Urothelium cell line (cell line): ENCODE measurements at places on chromosomes 4 and X.

DNA sequence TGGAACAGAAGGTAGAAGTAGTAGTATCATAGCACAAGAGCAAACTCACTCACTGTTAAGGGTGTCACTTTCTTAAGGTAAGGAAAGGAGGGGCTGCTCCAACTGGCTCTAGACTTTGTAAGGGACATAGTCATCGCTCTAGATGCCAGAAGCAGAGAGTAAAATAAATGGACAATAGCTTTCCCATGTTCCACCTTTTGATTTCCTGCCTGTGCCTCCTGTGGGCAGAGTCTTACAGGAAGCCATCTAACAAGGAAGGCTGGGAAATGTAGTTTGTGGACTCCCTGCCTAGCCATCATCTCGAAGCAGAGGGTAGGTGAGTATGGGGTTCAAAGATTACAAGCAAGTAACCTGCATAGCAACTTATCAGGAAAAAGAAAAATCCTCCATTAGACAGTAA, 1.7 kb upstream of the METTL14 start:
- DNase-seq, result peak; percentile 31

GRCh38 chr4:121692261-121692660, 4.5 kb downstream of the ANXA5 start:
- no peak for DNase-seq

DNA sequence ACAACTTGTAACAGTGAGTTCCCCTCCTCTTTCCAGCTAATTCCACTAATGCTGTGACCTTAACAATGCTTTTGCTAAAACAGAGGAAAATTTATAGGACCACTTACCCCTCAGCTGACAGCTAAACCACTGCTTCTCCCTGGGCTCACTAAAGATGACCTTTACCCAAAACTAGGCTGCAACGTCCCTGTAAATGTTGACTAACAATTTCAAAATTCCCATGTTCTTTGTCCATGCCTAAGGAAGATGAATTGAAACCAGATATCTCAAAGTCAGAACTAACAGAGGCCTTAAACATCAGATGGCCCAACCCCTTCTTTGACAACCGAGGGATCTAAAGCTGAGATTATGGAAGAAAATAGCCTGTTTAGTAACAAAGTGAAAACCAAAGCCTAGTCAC, 32.5 kb downstream of the AFAP1 start:
- DNase-seq, result no peak

- peak; percentile 64 for DNase-seq
These were observed at the start of gene PNPLA4 for GRCh38 chrX:7927259-7928167. TSS of gene PNPLA4 (minus strand) at chrX:7927413. CDS start at chrX:7926119, 1,294 bp downstream.

DNA sequence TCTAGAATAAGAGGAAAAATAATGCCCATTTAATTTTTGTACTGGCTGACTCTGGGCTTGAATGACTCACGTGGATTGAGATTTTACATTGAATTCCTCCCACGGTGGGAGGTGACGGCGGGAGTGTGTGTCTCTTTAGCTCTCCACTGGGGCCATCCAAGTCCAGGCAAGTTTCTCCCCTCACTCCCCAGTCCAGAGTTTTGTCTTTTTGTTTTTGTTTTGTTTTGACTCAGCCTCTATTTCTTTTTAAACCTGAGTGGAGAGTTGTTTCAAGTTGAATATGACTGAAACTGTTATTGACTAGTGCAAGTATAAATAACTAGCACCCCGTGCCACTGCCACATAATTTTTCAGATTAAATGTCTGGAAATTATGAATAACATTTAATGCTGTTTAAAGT, 13.6 kb downstream of the CHST7 start:
- DNase-seq, result peak; percentile 31

DNA sequence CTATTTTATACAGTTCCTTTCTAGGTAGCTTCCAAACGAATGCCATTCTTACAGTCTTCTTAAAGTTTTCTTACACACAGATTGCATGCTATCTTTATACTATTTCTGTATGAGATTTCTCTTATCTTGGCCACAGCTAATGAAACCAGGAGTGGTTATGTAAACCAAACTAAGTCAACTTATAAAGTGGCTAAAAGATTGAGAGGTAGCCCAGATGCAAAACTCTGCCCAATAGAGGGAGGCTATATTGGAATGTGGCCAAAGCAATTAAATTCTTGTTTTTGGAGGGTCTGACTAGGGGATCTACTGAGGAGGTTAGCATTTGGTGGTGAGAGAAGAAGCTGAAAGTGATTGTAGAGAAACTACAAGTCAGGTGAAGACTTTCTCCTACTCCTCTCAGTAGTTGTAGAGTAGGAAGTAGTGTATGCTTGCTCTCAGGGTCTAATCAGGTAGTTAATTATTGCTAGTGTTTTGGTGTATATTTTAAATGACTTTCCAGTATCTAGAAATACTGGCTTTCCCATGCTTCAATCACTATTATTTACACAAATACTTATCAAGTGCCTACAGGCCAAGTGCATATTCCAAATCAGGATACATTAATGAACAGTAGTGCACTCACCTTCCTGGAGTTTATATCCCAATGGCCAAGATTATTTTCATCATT, 104.2 kb upstream of the HPGD start:
- no peak for DNase-seq

GRCh38 chrX:51922561-51922960, 29.1 kb downstream of the MAGED1 start:
- no peak for DNase-seq

GRCh38 chr4:27702730-27703431, 842.2 kb downstream of the STIM2 start:
- peak; percentile 11 for DNase-seq

DNA sequence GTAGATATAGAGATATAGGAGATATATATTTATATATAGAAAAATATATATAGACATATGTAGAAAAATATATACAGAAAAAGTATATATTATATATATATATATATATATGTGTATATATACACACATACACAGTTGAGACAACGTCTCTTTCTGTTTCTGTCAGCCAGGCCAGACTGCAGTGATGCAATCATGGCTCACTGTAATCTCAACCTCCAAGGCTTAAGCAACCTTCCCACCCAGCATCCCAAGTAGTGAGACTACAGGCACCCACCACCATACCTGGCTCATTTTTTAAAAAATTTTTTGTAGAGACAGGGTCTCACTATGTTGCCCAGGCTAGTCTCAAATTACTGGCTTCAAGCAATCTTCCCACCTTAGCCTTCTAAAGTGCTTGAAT, 426.3 kb downstream of the GPM6A start:
- DNase-seq, result no peak

- DNase-seq, result no peak
These were observed 2.1 kb upstream of the ZMYM3 start for GRCh38 chrX:71256051-71256450.

DNA sequence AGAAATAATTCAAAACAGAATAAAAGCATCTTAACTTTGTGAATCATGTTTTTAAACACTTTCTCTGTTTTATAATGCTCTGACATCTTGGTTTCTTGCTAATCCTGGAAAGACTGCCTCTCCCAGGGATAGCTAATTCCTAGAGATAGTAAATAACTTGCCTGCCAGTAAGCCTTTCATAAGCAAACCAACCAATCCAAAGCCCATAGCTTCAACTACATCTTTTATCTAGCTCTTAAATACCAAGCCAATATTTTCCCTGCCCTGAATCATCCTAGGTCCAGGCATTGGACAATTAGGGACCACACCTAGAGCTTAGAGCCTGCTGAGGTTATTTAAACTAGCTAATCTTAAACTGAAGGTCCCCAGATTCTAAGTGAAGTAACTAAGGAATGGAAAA, 223.7 kb upstream of the DIPK2B start:
- no peak for DNase-seq

DNA sequence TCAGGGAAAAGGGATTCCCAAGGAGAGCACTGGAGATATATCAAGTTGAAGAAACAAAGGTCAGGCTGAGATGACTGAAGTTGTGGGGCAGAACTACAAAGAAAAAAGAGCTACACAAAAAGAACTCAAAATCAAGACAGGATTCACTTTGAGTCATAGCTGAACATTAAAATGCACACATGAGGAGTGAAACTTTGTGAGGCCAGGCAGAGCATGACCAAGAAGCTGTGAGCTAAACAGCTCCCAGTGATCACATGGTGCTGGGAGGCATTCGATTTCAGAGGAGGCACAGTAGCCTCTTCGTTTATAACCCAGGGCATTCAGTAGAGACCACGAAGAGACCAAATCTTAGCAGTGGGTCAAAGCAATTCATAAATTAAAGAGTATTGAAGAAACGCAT, 145.3 kb downstream of the ATRX start:
- no peak for DNase-seq

DNA sequence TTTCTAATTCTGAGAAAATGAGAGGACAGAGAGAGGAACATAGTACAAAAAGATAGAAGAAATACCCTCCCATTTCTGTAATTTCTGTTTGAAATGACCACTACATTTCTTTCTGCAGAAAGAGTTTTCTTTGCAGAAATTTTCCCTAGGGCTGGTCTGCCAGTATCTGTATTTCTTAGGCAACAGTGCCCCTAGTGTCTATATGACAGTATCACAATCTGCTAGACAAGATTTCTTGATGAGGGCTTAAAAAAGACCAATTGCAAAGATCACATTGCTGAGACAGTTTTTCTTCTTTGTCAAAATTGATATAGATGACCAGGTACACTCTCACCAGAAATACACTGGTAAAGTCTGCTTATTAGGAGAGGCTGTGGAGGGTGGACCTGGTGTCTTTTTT, 81.0 kb upstream of the ZDHHC15 start:
- DNase-seq, result peak; percentile 16

DNA sequence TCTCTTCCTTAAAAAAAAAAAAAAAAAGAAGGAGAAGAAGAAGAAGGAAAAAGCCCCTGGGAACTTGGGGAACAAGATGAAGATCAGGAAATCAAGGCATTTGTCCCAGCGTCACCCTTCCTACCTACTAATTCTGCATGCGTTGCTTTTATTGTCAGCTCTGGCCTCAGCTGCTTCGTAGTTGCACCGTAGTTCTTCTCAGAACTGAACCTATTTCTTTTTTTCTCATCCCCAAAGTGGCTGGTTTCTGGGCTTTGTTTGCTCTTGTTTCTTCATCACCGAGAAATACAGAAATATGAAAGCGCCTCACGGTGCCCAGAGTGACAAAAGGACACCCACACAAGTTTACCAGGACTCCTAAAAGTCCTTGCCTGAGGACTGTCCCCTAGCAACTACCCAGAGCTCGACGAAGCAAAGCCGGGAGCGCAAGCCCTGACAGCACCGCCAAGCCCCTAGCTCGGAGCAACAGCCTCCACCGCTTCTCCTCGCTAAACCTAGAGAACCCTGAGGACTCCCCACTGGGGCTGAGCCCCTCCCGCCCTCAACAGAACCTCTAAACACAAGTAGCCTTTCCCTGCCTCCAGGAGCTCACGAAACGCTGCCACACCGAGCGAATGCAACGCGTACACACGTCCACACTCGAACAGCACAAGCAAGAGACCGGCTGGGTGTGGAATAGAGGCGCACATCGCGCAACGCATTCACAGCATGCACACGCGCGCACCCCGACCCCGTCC, 710 bp downstream of the PRKG2 start:
- DNase-seq, result peak; percentile 27

- peak; percentile 7 for DNase-seq
These were observed 188.4 kb upstream of the MAOA start for GRCh38 chrX:43467608-43468234.

DNA sequence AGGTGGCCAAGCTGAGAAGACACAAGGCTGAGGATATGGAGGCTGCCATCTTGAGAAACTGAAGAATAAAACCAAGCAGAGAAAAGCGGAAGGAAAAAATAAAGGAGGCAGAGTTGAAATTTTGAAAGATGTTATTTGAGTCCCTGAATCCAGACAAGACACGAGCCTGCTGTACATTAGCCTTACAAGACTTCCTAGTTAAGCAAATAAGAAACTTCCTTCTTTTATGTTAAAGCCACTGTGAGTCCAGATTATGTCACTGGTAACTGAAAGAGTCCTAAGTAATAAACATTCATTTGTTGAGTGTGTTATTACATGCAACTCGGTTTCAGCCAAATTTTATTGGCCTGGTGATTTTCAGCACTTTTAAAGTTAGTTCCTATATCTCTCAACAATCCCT, 30.4 kb downstream of the DRD5 start:
- no peak for DNase-seq

DNA sequence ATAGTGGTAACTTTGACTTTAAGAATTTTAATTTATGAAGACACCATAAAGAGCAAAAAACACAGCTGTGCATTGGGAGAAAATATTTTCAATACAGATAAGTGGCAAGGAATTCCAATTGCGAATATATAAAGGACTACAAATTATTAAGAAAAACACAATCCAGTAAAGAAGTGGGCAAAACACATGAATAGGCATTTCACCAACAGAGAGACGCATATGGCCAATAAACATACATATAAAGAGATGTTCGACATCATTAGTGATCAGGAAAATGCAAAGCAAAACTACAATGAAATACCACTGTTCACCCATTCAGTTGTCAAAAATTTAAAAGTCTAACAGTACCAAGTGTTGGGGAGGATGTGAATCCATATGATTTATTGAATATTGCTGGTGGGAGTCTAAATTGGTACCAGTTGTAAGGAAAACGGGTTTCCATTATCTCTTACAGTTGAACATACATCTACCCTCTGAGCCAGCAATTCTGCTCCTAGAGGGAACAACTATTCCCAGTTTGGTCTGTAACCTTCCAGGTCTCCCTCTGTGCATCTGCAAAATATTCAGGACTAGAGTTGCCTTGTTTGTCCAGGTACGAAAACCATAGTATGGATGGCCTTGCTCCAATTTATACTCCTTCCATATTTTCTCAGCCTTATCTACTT, 1.7 kb upstream of the MPP1 start:
- DNase-seq, result no peak

GRCh38 chrX:6227453-6227835, 1.2 kb downstream of the NLGN4X start:
- no peak for DNase-seq

GRCh38 chr4:157590679-157591078, 370.2 kb downstream of the GRIA2 start:
- no peak for DNase-seq

GRCh38 chrX:38287674-38288073, 39.6 kb downstream of the RPGR start:
- no peak for DNase-seq

DNA sequence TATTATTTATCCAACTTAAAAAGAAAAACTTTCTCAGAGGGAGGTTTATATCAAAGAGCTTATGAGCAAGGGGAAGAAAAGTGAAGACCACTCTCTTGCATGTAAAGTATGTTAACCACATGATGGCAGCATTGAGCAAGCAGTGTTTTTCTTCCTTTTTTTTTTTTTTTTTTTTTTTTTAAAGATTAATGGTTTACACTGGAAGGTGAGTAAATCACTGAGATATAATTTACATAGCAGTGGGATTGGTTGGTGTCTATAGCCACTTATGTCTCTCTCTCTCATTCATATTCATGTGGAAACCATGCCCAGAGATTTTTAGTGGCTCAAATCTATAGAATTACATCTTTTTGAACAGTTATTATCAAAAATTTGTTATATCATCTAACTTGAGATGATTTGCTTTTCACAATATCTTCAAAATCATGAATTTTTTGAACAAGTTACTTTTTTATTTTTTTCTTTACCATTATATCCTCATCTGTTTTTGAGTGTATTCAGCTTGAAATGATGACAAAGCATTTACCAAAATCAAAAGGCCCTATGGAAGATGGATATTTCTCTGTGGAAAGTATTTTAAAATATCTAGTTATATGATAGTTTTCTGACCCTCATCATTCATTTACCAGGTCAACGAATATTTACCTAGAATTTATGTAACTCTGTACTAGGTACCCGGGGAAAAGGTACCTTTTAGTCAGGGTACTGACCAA, 31.6 kb downstream of the MTHFD2L start:
- peak; percentile 39 for DNase-seq
